ENCODE measurements at places on chromosomes 7 and 10. TPM values are rescaled to one million over a fixed set of nuclear protein-coding genes. Genes with fewer than 3 reads are reported as not detected.
A peak's percentile ranks its signal among the peaks of the same experiment; 100 is the strongest.

OPN1SW gene
- total RNA-seq, result not detected

GRCh38 chr10:86163522-86164173 is 202.9 kb downstream of the GRID1 start:
- peak; percentile 41 for DNase-seq

GRCh38 chr10:118033905-118034304 is 12.8 kb downstream of the RAB11FIP2 start:
- no peak for DNase-seq

GRCh38 chr7:50364645-50365044 is 60.1 kb downstream of the IKZF1 start:
- no peak for DNase-seq

GRCh38 chr10:78165617-78166016 is 132.0 kb downstream of the RPS24 start:
- DNase-seq, result no peak

DNA sequence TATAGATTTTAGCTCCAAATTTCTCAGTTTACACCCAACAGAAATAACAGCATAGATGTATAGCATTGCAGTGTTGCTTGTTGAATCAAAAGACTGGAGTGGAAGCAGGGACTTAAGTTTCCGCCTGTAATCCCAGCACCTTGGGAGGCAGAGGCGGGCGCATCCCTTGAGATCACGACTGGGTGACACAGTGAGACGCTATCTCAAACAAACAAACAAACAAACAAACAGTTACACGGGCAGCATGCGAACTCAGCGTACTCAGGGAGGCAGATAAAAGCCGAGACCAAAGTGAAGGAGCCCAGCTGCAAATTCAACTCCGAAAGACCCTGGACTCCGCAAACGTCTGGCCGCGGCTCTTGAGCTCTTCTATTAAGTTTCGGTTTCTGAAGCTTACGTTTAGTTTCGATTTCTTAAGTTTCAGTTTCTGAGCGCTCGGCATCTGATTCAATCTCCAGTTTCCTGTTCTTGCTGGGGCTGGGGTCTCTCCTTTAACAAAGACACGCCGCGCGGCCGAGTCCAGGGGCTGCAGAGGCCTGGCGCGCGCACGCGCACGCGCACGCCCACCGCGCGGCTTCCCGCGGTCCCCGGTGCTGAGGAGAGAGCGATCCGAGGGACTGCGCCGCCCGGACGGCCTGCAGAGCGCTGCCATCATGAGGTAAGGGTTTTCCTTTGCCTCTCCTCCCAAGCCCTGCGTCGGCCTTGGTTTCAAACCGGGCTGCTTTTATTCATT is at the start of gene IFIT5:
IFIT5 (plus strand) TSS at position 423 of the 733 bp plus-strand sequence; CDS start at position 654, 231 bp downstream.
- DNase-seq, result peak; percentile 53

DNA sequence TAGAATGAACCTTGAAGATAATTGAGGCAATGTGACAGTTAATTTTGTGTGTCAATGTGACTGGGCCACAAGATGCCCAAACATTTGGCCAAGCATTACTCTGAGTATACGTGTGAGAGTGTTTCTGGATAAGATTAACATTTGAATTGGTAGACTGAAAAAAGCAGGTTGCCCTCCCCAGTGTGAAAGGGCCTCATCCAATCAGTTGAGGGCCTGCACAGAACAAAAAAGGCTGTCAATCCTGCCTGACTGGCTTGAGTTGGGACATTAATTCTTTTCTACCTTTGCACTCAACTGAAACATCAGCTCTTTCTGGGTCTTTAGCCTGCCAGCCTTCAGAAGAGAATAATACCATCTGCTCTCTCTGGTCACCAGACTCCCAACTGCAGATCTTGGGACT is 56.6 kb upstream of the PDE1C start:
- no peak for DNase-seq

DNA sequence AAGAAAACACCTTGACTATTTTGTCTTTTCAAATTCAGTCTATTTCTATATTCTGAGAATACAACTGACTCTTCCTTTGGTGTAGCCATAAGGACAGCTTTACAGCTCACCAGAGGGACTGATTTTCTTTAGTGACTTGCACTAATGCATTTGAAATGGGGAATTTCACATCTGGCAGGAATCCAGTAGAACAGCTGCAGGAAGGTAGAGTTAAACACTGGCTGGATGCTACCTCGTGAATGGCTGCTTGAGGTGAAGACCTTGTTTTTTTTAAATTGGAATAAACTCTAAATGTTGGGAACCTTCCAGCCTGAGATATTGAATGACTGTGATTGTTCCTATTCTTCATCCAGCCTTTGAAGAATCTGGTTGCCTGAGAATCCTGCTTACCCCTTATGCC is 139.5 kb upstream of the STK17A start:
- no peak for DNase-seq

DNA sequence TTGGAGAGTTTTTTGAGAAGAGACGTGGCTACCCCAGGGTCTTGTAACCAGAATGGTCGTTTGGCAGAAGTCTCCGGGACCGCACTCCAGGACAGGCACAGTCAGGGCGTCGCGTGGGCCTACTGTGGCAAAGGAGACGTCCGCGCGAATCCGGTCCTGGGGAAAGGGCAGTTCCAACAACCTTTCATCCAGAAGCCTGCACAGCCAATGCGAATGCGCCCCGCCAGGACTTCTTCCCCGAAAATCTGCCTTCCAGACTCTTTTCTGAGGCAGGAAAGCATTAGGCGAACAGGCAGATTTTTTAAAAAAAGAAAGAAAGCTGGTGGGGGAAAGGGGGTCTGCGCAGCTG is 2.0 kb downstream of the HPSE2 start:
- no peak for DNase-seq

- no peak for DNase-seq
Measured at GRCh38 chr7:84162584-84162983, 32.0 kb downstream of the SEMA3A start.

DNA sequence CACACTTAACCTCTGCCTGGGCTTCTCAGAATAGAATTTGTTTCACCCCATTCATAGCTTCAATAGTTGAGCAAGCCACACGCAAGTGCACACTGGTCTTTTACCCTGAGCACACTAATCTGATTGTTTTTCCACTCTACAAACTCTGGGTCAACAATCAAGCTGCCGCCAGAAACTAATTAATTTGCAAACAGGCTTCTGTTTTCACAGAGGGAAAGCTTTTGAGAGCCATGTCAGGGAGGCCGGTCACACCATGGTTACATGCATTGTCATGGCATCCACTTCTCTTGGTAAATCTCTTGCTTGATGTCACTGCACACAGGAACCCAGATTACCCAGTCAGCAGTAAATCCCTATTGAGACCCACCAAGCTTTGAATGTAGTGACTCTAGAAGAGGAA is 154.2 kb downstream of the SEMA3A start:
- no peak for DNase-seq

DENND10 gene
- 53.1 TPM for total RNA-seq

- no peak for DNase-seq
Measured at GRCh38 chr7:100952641-100953040, 3.3 kb downstream of the MUC3A start.

DNA sequence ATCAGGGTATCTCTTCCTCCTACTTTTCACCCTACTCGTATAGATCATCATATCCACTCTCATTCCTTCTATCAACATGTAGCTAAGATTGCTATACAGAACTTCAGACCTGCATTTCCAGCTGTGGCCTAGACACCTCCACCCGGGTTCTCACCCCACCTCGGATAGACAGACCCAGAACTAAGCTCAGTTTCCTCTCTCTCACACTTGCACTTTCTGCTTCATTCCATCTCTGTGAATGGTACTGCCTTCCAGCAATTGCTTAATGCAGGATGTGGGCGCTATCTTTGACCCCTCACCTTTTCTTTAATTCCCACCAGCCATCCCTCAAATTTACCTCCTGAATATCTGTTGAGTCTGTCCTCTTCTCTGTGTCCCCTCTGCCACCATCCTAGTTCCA is 35.7 kb downstream of the AGK start:
- no peak for DNase-seq

DNA sequence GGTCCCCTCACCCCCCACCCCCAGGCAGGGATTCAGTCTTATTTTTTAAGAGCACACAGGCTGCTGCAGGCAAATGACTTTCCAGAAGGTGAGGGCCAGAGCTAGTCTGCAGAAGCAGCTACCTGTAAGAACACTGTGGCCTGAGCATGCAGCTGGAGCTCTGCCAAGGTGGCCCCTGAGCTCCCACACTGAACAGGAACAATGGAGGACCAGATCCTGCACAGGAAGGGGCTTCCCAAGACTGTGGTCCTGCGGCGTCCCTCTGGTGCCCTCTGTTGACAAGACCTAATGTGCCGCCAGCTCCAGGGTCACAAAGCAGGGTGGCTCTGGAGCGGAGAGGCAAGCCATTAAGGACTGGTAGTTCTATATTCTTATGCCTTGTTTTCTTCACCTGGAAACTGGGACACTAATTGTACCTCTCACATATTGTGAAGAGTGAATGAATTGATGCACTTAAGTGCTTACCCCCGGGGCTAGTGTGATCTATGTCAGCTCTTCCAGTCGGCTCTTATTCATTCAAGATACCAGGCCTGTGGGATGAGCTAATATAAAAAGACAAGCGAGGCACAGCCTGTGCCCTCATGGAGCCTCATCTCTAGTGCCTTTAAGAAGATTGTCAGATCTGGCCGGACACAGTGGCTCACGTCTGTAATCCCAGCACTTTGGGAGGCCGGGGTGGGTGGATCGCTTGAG is 8.0 kb upstream of the BEND7 start:
- DNase-seq, result peak; percentile 57

DNA sequence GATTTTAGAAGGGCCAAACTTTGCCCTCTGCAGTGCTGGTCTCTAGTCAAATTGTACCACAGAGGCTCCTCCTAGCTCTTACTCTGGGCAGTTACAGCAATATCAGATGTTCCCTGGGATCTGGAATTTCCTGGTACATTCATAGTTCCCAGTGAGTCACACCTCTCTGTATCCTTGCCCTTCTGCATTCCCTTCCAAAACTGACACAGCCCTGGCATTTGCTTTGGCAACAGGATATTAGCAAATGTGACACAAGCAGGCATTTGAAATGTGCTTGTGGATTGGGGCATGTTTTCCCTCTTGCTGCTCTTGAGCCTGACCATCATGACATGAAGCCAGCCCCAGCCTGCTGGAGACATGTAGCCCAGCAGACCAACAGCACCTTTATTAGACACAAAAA is 284.7 kb upstream of the AKR1E2 start:
- DNase-seq, result peak; percentile 30

FRMD4A gene
- total RNA-seq, result 11.2 TPM

GRCh38 chr7:778271-778967 is 51.3 kb upstream of the PRKAR1B start:
- no peak for DNase-seq

DNA sequence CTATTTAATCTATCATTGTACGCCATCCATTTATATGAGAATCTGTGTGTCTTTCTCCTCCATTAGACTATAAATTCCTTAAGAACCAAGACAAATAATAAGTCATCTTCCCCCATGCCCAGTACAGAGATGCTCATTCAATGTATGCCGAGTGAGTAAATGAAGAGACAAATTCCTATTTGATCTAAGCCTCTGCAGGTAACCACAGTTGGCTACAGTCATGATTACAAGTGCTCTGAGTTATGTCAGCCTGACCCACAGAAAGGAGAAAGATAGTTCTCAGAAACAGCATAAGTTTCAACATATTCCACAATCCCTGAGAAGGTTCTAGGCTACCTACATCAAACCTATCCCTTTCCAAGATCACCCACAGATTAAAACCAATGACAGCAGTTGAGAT is 46.1 kb downstream of the MPP7 start:
- DNase-seq, result no peak

Data from left colon (tissue), 2 donors.